Caco-2 (cell line): ENCODE measurements at places on chromosomes 12 and 14. TPM values are rescaled to one million over a fixed set of nuclear protein-coding genes. Genes with fewer than 3 reads are reported as not detected.

PPP4R4 gene
- total RNA-seq, result 0.20 and 0.21 TPM in 2 replicates

CELA1 gene
- total RNA-seq, result not detected in 2 replicates

STYX gene
- total RNA-seq, result 23.1 and 24.4 TPM in 2 replicates

- H3K27me3 ChIP-seq, result no peaks in the 10 kb centered on the region
- H3K4me3 ChIP-seq, result no peak overlapping the region
- DNase-seq, result no peak
- no peaks in the 10 kb centered on the region for H3K36me3 ChIP-seq
- H3K27ac ChIP-seq, result no peak overlapping the region
Measured at GRCh38 chr12:65696227-65696626, 128.1 kb upstream of the HMGA2 start.

DNA sequence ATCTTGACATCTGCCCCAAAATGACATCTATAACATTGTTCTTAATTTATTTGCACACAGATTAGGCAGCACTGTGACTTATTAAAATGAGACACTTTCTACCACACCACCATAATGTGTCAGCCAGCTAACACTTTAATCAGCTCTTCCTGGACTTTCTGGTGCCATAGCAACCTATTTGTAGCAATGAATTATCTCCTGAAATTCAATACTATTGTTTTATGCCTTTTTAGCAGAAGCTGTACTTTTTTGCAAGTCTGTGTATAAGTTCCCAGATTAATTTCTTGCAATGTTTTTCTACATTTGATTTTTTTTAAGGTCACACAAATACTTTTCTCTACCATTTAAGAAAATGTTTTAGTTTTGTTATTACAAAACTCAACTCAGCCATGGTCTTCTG is 72.8 kb upstream of the SAV1 start:
- H3K27ac ChIP-seq, result no peak overlapping the region
- H3K27me3 ChIP-seq, result no peaks in the 10 kb centered on the region
- H3K4me3 ChIP-seq, result no peak overlapping the region
- DNase-seq, result no peak
- no peaks in the 10 kb centered on the region for H3K36me3 ChIP-seq

DNA sequence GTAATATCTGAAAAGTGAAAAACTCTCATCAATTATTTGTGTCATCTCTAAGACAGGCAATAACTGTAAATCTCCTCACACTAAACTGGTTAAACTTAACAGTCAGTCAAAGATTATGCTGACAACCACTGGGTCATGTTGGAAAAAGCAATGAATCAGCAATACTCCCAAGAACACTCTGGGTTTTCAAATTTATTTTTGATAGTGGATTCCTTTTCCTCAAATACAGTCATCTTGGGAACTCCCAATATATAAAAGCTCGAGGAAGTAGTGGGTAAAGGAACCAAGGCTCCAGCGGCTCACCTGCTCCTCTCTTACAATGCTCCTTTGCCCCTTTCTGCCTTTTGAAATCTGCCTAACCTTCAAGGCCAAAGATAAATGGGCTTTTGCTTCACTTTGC is 70.0 kb downstream of the ARMH4 start:
- no peak overlapping the region for H3K4me3 ChIP-seq
- no peaks in the 10 kb centered on the region for H3K36me3 ChIP-seq
- H3K4me1 ChIP-seq, result no peaks in the 10 kb centered on the region
- H3K27ac ChIP-seq, result no peak overlapping the region

DNA sequence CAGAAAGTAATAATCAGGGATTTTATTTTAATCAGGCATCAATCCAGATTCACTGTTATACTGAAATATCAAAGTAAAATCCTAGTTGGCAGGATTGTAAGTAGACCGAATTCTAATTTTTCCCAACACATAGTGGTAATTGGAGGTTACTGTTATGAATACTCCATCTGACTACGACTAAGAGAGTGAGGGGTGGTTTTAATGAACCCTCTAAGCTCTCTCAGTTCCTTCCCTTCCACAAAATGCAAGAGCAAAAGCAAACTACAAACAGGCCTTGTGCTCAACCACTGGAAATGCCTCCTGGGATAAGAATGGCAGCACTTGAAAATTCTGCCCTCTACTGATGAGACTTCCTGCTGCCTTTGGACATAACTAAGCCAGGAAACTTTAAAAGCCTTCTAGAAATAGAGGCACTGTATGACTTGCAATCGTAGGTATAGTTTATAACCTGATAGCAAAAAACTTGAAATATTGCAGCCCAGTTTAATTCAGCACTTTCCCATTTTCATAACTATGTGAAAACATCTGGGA is 184.8 kb downstream of the SLC16A7 start:
- H3K27me3 ChIP-seq, result no peaks in the 10 kb centered on the region
- no peak overlapping the region for H3K4me3 ChIP-seq
- peak; percentile 28 for DNase-seq
- no peak overlapping the region for H3K27ac ChIP-seq

DNA sequence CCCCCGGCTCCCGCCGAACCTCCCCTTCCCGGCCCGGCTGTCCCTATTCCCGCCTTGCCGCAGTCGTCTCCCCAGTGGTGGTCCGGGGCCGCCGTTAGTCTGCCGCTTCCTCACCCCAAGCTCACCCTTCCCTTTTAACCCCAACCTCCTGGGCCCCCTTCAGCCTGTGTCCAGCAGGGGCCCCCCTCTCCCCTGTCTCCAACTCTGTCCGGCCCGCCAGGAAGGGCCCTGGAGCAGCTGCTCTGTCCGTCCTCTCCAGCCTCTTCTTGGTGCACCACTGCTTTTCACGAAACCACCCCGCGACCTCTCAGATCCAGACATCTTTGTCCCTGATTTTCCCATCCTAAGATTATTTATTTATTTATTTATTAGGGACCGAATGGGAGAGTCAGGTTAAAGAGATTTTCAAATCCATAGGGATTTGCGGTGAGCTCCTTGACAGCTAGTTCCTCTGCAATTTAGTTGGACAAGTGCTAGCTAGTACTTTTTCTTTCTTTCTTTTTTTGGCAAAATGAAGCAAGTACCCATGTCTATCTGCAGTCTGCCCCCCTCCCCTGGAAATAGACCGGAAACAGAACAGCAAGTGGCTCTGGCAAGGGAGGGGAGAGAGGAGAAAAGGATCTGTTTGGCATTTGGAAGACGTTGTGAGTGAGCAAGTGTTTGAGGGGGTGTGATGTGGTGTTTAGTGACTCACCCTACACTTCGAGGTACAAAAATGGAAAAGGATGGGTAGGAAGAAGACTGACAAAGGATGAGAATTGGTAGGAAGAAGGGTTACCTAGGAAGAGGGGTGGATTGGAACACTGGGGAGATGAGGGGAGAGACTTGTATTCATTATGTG is 632 bp downstream of the UBR7 start:
- peak; percentile 73 for DNase-seq
- peak overlapping the region; percentile 98 for H3K4me3 ChIP-seq
- no peaks in the 10 kb centered on the region for H3K27me3 ChIP-seq
- peak overlapping the region; percentile 97 for H3K27ac ChIP-seq

GRCh38 chr14:76040704-76041103 is 55.1 kb downstream of the IFT43 start:
- no peaks in the 10 kb centered on the region for H3K4me1 ChIP-seq
- H3K36me3 ChIP-seq, result 0 out of 2 replicates have a peak, but pooled peaks cover 1% of the 10 kb centered on the region
- H3K4me3 ChIP-seq, result no peak overlapping the region

- no peak within 1 kb of the TSS for H3K27ac ChIP-seq
- no peaks in the 10 kb centered on the region for H3K27me3 ChIP-seq
- no peaks in the 10 kb centered on the region for H3K36me3 ChIP-seq
- DNase-seq, result no peak
- no peaks in the 10 kb centered on the region for H3K4me1 ChIP-seq
Measured at GRCh38 chr12:8989413-8989812, at the start of gene KLRG1. KLRG1 (plus strand) TSS chr12:8989546; CDS start chr12:8989636, 90 bp downstream.

GRCh38 chr12:121388421-121388981 is 11.4 kb upstream of the RNF34 start:
- H3K27me3 ChIP-seq, result no peaks in the 10 kb centered on the region
- no peak for DNase-seq
- H3K4me1 ChIP-seq, result no peaks in the 10 kb centered on the region
- H3K36me3 ChIP-seq, result no peaks in the 10 kb centered on the region

DNA sequence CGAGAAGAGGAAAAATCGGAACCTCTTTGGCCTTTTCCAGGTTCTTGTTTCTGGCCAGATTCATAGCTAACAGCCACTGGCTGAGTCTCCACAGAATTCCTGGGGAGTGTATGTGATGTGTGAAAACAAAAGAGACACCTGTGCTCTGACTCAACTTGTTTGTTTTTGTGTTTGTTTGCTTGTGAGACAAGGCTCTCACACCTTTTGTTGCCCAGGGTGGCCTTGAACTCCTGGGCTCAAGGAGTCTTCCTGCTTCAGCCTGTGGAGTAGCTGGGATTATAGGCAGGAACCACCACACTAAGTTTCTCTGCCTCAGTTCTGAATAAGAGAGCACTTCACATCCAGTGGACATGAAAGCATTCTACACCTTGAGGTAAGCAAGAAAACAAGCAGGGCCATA is 22.7 kb downstream of the MFAP5 start:
- H3K36me3 ChIP-seq, result no peaks in the 10 kb centered on the region
- H3K27me3 ChIP-seq, result no peaks in the 10 kb centered on the region
- no peak overlapping the region for H3K4me3 ChIP-seq
- H3K4me1 ChIP-seq, result no peaks in the 10 kb centered on the region
- no peak overlapping the region for H3K27ac ChIP-seq

DNA sequence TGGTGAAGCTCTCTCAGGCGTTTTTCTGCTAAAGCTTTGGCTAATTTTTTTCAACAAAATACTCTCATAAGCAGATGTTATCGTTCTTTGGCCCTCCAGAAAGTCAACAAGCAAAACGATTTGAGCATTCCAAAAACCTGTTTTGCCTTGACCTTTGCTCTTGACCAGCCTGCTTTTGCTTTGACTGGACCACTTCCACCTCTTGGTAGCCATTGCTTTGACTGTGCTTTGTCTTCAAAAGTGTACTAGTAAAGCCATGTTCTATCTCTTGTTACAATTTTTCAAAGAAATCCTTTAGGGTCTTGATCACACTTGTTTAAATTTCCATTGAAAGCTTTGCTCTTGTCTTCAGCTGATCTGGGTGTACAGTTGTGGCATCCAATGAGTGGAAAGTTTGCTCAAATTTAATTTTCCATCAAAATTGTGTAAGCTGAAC is 10.7 kb upstream of the ARID4A start:
- H3K27me3 ChIP-seq, result no peaks in the 10 kb centered on the region
- DNase-seq, result peak; percentile 75
- H3K36me3 ChIP-seq, result peaks cover 3% of the 10 kb centered on the region; the same call in 1 of the 2 replicates
- peaks cover 36% of the 10 kb centered on the region for H3K4me1 ChIP-seq
- no peak overlapping the region for H3K4me3 ChIP-seq
- peak overlapping the region; percentile 21 for H3K27ac ChIP-seq

DNA sequence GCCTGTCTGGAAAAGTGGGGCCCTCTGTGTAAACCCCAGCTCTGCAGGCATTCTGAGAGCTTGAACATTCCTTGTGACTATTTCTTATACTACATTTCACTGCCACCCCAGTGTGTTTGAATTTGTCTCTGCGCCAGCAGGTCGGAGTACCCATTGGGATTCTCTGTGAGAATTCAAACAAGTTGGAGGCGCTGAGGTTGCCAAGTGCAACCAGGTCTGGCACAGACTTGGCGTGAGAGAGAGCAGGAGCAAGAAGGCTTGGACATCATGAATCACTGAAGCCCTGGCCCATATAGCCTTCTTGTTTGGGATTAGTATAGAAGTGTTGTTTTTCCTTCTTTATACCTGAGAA is 33.0 kb upstream of the ATP2A2 start:
- no peak overlapping the region for H3K4me3 ChIP-seq
- DNase-seq, result no peak
- no peaks in the 10 kb centered on the region for H3K27me3 ChIP-seq
- H3K27ac ChIP-seq, result peak overlapping the region; percentile 86
